ENCODE measurements at places on chromosomes 16 and 17. TPM values are rescaled to one million over a fixed set of nuclear protein-coding genes. Genes with fewer than 3 reads are reported as not detected.

The CCL22 gene
- polyA plus RNA-seq, result 0.16 TPM

The SDK2 gene
- 12.0 TPM for polyA plus RNA-seq

The KCTD13 gene
- 13.8 TPM for polyA plus RNA-seq

The OTOP3 gene
- not detected for polyA plus RNA-seq

The CD300E gene
- 0.44 TPM for polyA plus RNA-seq

The CACNA1H gene
- 4.4 TPM for polyA plus RNA-seq

The RPGRIP1L gene
- 16.4 TPM for polyA plus RNA-seq

The ST6GALNAC2 gene
- polyA plus RNA-seq, result 4.0 TPM

The PRRT2 gene
- polyA plus RNA-seq, result 12.8 TPM

The PCTP gene
- polyA plus RNA-seq, result 21.4 TPM

The HSPB9 gene
- polyA plus RNA-seq, result 0.41 TPM
